ENCODE measurements at places on chromosomes 3 and 15.

DNA sequence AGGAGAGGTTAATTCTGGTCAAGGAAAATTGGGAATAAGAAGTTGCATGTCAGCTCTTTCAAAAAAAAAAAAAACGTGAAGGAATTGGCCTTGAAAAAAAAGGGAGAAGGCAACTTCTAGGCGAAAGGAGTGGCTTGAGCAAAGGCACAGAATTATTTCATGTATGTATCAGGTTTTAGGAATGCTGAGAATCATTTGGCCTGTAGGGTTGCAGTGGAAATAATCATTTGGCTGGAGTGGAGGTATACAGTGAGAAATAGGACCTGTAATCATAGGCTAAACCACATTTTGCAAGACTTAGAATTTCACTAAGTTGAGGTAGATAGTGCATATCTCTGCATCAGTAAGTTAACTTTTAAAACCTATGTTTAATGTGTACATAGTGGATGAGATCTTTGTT lies 54.9 kb downstream of the EPHA6 start:
- no peak for DNase-seq

GRCh38 chr3:111200027-111200426 lies 128.4 kb downstream of the NECTIN3 start:
- DNase-seq: no peak

DNA sequence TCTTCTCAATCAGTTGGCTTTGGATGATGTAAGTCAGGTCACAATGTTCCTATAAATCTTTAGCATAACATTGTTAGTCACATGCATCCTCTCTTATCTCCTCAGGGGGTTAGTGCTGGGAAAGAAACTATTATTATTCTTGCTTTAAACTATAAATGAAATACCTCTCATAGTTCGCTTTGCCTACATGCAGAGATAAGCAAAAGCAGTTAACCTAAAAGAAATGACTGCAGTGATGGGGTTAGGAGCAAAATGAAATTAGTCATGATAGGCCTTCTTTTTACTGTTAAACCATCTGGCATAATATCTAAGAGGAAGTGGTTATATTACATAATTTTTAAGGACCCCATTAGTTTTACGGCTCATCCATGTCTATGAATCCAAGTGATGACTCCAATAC lies 91.7 kb upstream of the IGSF10 start:
- no peak for DNase-seq

DNA sequence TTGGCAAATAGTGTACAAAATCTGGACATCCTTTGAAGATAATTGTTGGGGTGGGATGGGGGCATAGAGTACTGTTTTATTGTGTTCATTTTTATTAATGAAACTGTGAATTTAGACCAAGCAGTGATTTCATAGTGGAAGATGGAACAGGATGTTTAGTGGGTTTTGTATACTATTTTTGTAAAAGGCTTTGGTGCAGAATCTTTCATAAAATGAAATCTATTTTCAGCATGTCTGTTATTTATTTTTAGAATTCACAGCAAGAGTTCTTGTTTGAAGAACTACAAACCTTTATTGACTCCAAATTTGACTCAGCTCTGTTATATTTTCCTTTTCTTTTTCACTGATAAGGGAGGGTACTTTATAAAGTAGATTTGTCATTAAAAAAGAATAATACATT lies 145.4 kb downstream of the AKAP13 start:
- DNase-seq: no peak

DNA sequence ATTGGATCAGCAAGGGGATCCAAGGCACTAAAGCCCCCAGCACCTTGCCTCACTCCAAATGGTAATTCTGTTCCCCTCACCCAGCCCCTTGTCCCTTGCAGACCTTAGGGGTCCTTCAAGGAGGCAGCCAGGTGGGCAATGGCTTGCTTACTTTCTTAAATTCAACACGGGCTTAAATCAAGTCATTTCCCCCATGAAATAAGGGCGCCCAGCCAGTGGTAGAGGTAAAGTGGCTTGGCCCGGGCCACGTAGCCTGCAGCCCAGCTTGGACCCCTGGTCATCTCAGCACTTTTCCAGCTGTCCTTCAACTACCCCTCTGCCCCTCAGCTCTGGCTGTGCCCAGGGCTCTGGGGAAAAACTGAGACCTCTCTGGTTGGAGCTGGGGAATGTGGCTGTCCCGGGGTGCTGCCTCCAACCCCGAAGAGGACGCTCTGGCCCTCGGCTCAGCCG lies 1.2 kb downstream of the PSTPIP1 start:
- DNase-seq: no peak

- DNase-seq: no peak
Observed at GRCh38 chr15:101188637-101189408, 63.0 kb downstream of the CHSY1 start.

- DNase-seq: no peak
Observed at GRCh38 chr3:151384741-151385174, at the start of gene P2RY12. P2RY12 (minus strand) TSS chr3:151384753; CDS start chr3:151338845, 45,908 bp downstream.

Measured in activated CD4-positive, alpha-beta memory T cell treated with anti-CD3 and anti-CD28 coated beads for 36 hours (primary cell).